ENCODE measurements at places on chromosomes 4 and X. TPM values are rescaled to one million over a fixed set of nuclear protein-coding genes. Genes with fewer than 3 reads are reported as not detected.

Gene KLF8
- total RNA-seq: 4.4 TPM

Gene TSPAN6
- total RNA-seq: 0.19 TPM

DNA sequence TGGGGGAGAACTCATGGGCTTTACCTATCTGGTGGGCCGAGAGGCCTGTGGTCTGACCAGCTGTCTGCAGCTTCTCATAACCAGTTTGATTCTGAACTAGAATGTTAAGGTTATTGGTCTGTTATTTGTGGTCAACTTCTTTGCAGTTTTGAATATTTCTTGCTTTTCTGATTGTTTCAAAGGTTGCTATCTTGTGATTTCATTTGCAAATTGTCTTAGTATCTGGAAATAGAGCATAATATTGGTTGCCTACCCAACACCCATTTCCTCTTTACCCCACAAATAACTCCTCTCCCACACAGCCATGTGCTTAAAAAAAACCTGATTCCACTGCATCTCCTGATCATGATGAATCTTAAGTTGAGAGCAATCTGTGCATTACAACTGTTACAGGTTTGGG lies 39.1 kb upstream of the BMP2K start:
- H3K4me3 ChIP-seq: no peak overlapping the region
- H3K27me3 ChIP-seq: no peaks in the 10 kb centered on the region
- no peaks in the 10 kb centered on the region for H3K36me3 ChIP-seq
- no peaks in the 10 kb centered on the region for H3K4me1 ChIP-seq
- DNase-seq: no peak
- H3K27ac ChIP-seq: no peak overlapping the region

Gene SLC38A5
- total RNA-seq: 73.0 TPM

GRCh38 chr4:14415146-14415545 lies 587.1 kb upstream of the CPEB2 start:
- DNase-seq: no peak
- H3K4me1 ChIP-seq: no peaks in the 10 kb centered on the region
- no peak overlapping the region for H3K27ac ChIP-seq
- no peaks in the 10 kb centered on the region for H3K27me3 ChIP-seq
